GM12892 (cell line): ENCODE measurements at places on chromosomes 2 and 18.

- peak; percentile 2 for DNase-seq
These were observed 15.3 kb downstream of the SNORC start for GRCh38 chr2:232885264-232885961.

DNA sequence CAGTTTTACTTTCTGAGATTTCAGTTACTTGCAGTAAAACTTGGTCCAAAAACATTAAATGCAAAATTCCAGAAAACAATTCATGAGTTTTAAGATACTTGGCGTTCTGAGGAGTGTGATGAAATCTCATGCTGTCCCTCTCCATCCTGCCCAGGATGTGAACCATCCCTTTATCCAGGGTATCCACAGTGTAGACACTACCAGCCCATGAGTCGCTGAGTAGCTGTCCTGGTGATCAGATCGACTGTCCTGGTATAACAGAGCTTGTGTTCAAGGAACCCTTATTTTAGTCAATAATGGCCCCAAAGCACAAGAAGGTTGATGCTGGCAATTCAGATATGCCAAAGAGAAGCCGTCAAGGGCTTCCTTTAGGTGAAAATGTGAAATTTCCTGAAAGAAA, 3.2 kb downstream of the SP100 start:
- no peak for DNase-seq

DNA sequence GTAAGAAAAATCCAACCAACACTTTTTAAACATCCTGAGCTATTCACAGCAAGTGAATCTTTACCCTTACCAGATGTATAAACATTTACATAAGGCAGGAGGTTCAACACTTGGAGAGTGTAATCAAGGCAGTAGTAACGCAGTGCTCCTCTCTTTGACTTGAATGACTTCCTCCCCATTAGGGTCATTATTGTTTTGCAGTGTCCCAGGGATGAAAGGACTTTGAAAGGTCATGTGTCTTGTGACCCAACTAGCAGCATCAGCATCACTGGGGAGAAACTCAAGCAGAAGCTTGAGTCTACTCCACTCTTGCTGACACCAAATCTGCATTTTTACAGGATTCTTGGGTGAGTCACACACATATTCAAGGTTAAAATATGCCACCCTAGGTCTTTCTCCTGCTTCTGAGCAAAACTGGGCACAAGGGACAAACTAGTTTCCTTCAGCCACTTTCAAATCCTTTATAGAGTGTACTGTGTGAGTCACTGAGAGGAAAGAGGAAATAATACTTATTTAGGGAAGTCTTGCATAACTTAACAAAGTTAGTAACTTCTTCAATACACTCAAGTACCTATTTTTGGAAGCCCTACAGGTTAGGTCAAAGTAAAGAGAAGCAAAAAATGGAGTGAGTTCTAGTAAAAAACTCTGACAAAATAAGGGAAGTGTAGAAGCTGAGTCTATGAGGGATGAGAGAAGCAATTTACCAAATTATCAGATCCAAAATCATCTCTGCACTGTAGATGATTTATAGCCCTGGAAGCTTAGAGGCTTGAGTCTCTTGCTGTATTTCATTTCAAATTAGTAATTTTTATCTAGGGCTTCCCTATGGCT, 51.0 kb upstream of the EML4 start:
- no peak for DNase-seq

- DNase-seq = no peak
These were observed 59.8 kb downstream of the ITGA4 start for GRCh38 chr2:181516992-181517391.

DNA sequence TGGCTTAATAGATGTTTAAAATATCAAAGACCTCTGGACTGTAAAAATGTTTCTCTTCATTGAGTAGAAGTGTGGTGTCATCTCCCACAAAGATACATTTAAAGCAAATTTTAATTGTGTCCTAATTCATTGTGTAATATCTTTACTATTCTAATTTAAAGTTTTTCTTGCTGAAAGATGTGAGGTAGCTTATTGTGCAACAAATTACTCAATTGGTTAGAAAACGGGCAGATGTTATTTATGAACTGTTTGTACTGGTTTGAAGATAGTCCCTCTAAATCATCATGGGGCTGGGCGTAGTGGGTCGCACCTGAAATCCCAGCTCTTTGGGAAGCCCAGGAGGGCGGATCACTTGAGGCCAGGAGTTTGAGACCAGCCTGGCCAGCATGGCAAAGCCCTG, 65.3 kb downstream of the CYBRD1 start:
- DNase-seq = no peak

- no peak for DNase-seq
These were observed 61.1 kb upstream of the RAB12 start for GRCh38 chr18:8548186-8548585.

- DNase-seq = no peak
These were observed 2.8 kb downstream of the ONECUT2 start for GRCh38 chr18:57437766-57438671.

DNA sequence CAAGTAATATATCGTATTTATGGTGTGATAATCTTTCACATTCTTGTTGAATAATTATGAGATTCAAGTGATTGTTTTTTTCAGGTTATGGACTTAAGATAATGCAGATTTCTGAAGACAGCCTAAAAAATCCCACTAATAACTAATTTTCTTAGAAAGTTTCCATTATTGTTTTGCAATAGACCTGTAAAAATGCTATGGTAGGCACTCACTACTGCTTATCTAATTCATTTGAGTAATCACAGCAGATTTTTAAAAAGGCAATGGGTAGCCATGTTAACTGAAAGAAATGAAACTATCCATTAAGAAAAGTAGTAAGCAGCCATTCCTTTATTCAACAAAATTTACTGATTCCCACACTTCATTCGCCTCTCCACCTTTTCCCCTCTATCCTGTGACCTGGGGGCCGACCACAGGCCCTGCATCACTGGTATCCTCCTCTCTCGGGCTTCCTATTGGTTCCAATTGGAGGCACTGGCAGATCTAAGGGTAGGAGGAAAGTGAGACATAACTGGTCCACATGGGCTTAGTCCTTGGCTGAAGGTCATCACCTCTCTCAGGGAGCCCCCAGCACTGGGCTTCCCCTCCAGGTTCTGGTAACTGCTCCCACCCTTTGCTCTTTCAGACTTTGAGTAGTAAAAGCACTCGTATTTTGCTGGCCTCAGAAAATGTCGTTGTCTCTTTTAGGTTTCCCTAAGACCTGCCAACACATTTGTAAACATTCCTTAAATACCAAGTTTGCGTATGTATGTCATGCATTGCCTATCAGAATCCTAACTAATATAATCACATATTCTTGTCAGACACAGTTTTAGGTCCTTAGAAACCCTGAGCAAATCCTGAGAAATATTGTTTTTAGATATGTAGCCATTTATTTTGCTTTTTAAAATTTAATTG, 18.5 kb downstream of the RBMS1 start:
- no peak for DNase-seq

GRCh38 chr2:196875414-196875813, 51.1 kb downstream of the PGAP1 start:
- no peak for DNase-seq

DNA sequence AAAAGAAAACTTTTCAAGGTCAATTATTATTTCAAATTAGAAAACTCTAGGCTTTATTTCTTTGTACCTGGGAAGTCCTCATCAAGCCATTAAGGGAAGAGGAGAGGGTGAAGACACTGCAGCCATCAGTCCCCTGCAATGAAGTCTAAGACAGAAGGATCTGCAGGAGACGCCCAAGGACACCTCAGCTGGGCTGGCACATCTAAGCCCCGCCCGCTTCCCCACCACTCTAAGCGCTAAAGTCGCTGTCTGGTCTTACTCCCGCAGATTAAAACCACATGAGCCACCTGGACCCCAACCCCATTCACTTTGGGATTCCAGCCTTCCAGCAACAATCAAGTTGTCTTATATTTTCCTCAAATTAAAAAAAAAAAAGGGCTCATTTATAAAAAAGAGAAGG, 104.4 kb downstream of the AFF3 start:
- no peak for DNase-seq
